GM18507 (cell line): ENCODE measurements at places on chromosomes 16 and 17.

DNA sequence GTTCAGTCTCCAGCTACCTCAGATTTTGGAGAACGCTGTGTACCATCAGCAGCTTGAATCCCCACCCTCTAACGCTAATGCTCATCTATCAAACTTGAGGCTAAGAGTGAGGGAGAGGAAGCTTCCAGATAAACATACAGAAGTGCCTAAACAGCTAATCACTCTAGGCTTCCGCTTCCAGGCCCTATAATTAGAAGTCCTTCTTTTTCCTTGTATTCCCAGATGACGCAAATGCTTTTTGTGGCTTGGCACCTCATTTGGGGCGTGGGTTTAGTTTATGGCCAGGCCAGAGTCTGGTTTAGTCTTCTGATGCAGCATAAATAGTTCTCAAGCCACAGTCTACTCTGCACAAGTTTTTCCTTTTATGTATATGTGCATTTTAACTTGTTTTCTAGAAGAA lies 263.4 kb downstream of the BCAS3 start:
- no peak for DNase-seq

- peak; percentile 69 for DNase-seq
These were observed 16.7 kb downstream of the CDK5R1 start for GRCh38 chr17:32503251-32504165.

- DNase-seq, result no peak
These were observed 75.2 kb upstream of the NOL11 start for GRCh38 chr17:67642488-67642887.

- DNase-seq, result no peak
These were observed 12.1 kb downstream of the CCDC42 start for GRCh38 chr17:8732406-8733085.

- DNase-seq, result no peak
These were observed 166.0 kb downstream of the PHKB start for GRCh38 chr16:47627085-47627639.

- no peak for DNase-seq
These were observed 8.2 kb downstream of the DCAF7 start for GRCh38 chr17:63558441-63558840.

GRCh38 chr16:3643095-3643730 lies 11.3 kb upstream of the DNASE1 start:
- DNase-seq, result no peak

DNA sequence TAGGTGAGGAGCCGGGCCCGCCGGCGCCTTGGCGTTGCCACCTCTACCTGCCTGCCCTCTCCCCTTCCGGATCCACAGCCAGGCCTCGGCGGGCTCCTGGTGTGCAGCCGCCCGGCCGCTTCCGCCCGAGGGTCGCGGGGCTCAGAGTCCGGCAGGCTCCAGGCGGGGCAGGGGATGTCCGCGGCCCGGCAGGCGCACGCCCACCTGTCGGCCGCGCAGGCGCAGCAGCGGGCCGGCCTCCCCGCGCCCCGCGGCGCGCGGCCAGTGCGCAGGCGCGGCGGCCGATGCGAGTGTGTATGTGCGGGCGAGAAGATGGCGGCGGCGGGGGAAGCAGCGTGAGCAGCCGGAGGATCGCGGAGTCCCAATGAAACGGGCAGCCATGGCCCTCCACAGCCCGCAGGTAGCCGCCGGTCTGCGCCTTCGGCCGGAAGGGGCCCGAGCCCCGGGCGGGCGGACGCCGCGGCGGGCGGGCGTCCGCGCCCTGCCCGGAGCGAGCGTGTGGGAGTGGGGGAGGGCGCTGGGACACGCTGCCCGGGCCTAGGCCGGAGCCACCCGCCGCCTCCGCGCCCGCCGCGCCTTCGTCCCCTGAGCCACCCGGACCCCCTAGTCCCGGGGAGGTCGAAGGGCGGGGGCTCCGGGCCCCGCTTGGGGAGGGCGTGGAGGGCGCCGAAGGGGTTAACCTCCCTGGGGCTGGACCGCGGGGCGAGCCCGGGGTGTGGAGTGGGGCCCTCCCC lies at the start of gene USP10:
USP10 (plus strand) TSS at position 289 of the 734 bp plus-strand sequence; CDS start at position 380, 91 bp downstream.
- DNase-seq, result peak; percentile 98

DNA sequence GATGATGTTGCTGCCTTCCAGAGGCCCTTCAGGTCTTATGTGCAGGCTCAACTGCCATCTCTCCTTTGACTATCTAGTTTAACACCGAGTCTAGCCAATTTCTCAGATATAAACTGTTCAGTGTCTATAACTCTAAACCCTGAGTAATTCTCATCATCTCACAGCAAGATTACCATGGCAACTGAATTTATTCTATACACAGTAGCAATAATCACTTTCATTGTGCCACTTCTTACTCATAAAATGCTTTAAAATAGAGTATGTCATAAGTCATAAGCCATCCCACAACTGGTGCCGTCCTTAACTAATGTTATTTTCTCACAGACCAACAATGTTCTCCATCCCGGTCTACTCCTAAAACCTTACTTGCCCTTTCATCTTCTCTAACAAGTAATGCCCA lies 45.0 kb downstream of the SYNRG start:
- DNase-seq, result no peak

DNA sequence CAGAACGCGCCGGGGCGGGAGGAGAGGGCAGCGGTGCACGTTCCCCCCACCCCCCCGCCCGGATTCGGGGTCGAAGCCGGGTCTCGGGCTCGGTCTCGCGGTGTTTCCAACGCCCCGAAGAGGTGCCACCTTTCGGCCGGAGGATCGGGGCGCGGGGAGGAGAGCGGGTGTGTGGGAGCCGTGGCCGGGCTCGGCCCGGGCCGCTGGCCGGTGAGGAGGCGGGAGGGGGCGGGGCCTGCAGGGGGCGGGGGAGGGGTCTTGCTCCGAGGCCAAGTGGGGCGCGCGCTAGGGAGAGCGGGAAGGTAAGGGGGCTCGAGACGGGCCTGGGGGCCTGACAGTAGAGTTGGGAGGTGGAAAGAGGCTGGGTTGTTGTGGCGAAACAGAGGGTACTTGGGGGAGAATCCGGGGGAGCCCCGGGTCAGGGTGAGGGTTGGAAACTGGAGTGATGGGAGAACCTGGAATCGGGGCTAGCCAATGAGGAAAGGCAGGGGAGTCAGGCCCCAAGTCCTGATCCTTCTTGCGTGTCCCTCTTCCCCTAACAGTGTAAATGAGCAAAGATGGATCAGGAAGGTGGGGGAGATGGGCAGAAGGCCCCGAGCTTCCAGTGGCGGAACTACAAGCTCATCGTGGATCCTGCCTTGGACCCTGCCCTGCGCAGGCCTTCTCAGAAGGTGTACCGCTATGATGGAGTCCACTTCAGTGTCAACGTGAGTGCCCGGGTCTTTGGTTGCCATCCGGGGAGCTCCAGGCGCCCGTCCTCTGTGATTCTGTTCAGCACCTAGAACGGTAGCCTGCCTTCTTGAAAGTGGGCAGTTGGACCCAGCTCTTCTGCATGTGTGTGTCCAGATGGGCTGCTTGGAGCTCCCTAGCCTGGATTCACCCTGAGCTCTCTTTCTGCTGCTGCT lies 873 bp downstream of the SETD1A start:
- peak; percentile 51 for DNase-seq

- DNase-seq, result no peak
These were observed at the start of gene GLIS2 for GRCh38 chr16:4315186-4316107. TSS of gene GLIS2 (plus strand) at chr16:4316067. CDS start at chr16:4332281, 16,214 bp downstream.

- no peak for DNase-seq
These were observed 12.9 kb downstream of the KNOP1 start for GRCh38 chr16:19705146-19705501.

- DNase-seq, result no peak
These were observed 23.8 kb downstream of the AKAP1 start for GRCh38 chr17:57108671-57109392.

GRCh38 chr16:20114356-20114755 lies 40.7 kb upstream of the GPR139 start:
- no peak for DNase-seq

GRCh38 chr17:44830359-44831288 lies 537 bp upstream of the GJC1 start:
- no peak for DNase-seq

- DNase-seq, result no peak
These were observed 16.2 kb downstream of the CDC27 start for GRCh38 chr17:47172696-47173565.

DNA sequence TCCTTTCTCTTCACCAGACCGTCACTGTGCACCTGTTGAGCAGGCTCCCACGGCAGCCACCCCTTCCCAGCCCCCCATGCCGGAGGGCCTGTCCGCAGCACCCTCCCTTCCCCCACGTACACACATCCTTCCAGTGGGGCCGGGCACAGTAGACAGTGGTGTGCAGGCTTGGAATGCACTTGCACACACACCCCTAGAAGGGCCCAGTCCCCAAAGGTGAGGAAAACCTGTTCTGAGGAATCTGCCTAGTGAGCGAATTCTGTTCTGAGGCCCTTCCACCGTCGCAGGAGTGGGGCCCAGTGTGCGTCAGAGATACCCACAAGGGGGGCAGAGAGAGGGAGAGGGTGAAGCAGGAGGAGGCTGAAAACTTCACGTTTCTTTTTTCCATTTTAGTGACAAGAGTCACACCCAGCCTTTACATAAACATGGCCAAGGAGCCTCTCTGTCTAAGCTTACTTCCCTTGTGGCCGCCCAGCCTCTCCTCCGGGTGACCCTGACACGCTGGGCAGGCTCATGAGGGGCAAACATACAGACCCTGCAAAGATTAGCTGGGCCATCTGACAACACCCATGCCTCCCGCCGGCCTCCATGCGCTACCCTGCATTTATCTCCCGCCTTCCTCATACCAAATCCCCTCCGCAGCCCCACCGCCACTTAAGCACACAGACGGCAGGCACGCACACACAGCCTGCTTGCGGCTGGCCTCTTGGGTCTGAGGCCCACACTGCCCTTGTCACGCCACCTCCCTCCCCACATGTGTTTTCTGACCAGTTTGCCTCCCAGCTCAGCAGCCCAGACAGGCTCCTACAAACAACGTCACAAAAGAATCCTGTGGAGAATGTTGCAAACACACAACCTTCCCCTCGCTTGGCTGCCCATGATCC lies 1.8 kb downstream of the ZBTB4 start:
- no peak for DNase-seq

DNA sequence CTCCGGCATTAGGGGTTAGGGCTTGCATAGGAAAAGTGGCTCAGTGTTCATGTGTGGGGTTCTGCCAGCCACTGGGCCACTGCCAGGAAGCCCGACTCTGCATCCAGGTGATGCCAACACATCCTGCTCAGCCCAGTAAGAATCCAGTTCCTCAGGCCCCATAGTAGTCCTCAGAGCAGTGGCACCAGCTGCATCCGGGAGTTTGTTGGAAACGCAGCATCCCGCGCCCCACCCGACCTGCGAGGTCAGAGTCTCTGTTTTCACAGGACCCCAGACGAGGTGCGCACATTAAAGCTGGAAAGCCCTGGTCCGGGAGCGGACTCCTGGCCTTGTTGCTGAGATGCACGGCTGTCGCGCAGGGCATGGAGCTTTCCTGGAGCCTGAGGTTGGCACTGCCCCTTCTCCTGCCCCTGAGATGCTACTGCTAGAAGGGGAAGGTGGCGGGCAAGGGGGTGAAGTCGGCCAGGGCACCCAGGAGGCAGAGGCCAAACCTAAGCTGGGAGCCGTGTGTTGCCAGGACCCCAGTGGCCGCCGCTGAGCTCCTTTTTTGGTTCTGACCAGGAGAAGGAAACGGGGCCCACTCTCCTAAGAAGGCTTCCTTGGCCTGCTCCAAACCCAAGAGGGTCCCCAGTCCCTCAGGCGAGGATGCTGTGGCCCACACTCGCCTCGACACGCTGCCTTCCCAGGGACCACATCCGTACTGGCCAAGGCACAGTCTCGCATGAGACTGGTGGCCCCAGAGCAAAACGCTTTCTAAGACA lies 44.4 kb downstream of the NOS2 start:
- no peak for DNase-seq

- no peak for DNase-seq
These were observed 9.9 kb downstream of the C17orf100 start for GRCh38 chr17:6661464-6661848.

GRCh38 chr17:63369233-63369632 lies 76.9 kb downstream of the CYB561 start:
- DNase-seq, result no peak

DNA sequence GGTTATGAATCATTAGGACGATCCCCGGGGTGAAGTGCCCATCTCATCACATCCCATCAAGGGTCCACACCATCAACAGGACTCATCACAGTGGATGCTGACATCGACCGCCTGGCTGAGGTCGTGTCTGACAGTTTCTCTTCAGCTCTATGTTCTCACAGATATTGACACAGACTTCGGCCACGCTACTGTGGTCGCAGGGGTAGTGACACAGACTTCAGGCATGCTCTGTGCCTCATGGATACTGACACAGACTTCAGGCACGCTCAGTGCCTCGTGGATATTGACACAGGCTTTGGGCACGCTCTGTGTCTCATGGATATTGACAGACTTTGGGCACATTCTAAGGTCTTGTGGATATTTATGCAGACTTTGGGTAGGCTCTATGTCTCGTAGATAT lies 50.1 kb downstream of the KLHDC4 start:
- no peak for DNase-seq

- no peak for DNase-seq
These were observed 26.9 kb upstream of the XYLT1 start for GRCh38 chr16:17497648-17498047.

- DNase-seq, result no peak
These were observed 17.2 kb downstream of the ADAM11 start for GRCh38 chr17:44775838-44776621.

GRCh38 chr17:1629504-1630310 lies 1.1 kb upstream of the SLC43A2 start:
- DNase-seq, result no peak
